ENCODE measurements at places on chromosomes 3 and 15. TPM values are rescaled to one million over a fixed set of nuclear protein-coding genes. Genes with fewer than 3 reads are reported as not detected.

GRCh38 chr15:84082739-84083138 is 152.8 kb upstream of the GOLGA6L4 start:
- no peaks in the 10 kb centered on the region for H3K27me3 ChIP-seq
- H3K4me1 ChIP-seq: peaks cover 11% of the 10 kb centered on the region
- H3K4me3 ChIP-seq: no peak overlapping the region
- H3K27ac ChIP-seq: no peak overlapping the region
- no peak for DNase-seq

CHDH gene
- total RNA-seq: 15.9 TPM

CFAP161 gene
- total RNA-seq: 0.63 TPM

TPRG1 gene
- total RNA-seq: 11.7 TPM

- no peaks in the 10 kb centered on the region for H3K27me3 ChIP-seq
- H3K4me3 ChIP-seq: no peak overlapping the region
- no peak for DNase-seq
- H3K4me1 ChIP-seq: no peaks in the 10 kb centered on the region
- no peaks in the 10 kb centered on the region for H3K36me3 ChIP-seq
Measured at GRCh38 chr3:47259114-47259513, 23.5 kb downstream of the KIF9 start.

- H3K4me3 ChIP-seq: no peak overlapping the region
- no peaks in the 10 kb centered on the region for H3K27me3 ChIP-seq
- H3K36me3 ChIP-seq: no peaks in the 10 kb centered on the region
- no peak overlapping the region for H3K27ac ChIP-seq
- H3K4me1 ChIP-seq: no peaks in the 10 kb centered on the region
Measured at GRCh38 chr3:110397115-110397514, 674.5 kb upstream of the NECTIN3 start.
